ENCODE measurements at places on chromosomes 5 and 9.
A peak's percentile ranks its signal among the peaks of the same experiment; 100 is the strongest.

DNA sequence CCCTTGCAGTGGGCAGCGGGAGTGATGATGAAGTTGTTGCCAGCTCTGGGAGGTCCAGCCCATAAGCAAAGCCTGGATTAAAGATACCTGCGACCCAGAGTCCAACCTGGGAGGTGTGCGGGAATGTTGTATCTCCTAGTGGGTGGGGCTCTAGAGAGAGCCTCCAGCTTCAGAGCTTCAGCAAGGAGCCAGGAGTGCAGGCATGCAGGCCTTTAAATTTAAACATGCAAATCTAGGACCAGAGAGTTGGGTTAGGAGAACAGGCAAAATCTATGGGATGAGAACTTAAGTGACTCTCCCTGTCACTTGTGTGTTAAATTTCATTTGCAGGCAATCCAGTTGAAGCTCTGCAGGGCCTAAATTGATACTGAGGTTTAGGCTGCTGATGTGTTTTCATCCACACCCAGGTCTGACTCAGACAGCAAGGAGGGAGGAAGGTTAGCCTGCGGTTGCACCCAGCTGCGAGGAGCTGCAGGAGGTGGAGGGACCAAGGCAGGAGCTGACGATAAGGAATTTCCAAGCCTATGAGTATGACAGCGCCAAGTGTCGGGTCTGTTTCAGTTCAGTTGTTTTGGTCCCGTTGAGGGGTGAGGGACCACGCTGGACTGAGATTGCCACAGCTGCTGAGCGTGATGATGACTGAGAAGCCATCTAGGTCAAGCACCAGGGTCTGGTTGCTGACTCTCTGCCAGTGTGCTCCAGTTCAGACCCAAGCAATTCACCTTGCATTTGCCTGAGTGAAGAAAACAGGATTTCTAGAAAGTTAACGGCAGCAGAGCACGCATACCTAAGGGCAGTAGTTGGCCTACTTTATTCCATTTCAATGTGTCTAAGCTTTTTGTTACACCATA is 243.0 kb downstream of the ICE1 start:
- DNase-seq = no peak

- DNase-seq = no peak
These were observed 193.5 kb downstream of the GAS1 start for GRCh38 chr9:86753836-86754235.

DNA sequence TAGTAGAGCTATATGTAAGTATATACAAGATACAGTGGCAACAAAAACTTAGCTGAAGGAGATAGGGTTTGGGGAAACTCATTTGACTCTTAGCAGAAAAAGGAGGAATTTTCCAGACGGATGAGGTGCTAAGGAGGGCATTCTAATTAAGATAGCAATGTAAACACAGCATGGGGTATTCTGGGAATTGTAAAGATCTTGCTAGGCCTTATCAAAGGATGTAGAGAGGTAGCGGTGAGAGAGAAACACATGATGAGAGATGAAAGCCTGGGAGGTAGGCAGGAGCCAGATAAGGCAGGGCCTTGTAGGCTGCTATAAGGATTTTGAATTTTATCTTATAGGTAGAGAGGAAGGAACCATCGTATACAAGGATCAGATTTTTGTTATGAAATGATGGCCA is 106.6 kb upstream of the KCNN2 start:
- DNase-seq = no peak

DNA sequence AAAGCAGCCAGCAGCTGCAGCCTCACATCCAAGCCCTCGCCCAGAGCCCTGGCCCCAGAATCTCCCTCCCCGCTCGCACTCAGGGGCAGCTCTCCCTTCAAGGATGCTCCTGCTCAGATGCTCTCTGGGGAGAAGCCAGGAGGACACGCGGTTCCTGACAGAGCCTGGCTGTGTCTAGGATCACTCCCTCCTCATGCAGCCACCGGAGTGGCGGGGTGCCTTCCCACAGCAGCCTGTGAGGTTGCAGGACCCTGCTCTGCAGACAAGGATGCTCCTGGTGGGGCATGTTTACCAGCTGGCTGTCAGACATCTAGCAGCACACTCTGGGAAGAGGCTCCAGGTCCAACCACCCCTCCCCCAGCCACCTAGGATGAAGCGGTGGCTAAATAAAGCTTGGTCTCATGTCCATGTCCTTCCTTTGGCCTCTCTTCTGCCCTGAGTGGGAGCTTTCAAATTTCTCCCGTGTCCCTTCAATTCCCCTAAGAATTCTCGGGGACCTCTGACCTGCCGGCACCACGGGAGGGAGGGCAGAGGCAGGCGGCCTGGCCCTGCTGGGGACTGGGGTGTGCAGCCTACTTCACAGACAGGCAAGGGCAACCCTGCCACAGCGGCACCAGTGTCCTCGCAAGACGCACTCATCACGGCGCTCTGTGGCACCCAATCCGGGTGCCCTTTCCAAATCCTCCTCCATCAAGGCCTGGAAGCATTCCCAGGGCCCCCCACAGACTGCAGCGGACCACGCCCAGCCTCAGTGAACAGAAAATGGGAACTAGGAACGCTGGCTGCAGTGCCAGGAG is 88.3 kb upstream of the SARDH start:
- no peak for DNase-seq

- no peak for DNase-seq
These were observed 124.1 kb downstream of the MVB12B start for GRCh38 chr9:126450668-126451205.

DNA sequence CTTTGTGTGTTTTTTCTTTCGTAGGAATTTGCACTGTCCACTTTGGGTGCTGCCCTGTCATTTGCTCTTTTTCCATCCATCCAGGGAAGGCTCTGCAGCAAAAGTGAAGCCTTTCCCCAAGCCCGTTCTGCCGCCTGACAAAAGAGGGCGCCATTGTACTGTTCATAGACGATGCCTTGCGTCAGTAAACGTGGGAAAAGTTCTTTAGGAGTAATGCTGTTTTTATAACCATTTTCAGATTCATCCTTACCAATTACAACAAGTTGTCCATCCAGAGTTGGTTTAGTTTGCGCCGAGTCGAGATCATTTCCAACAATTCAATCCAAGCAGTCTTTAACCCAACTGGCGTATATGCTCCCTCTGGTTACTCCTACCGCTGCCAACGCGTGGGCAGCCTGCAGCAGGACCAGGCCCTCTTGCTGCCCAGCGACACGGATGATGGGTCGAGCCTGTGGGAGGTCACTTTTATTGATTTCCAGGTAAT is 34.3 kb upstream of the RPS23 start:
- DNase-seq = peak; percentile 49

- DNase-seq = no peak
These were observed 1397.8 kb downstream of the PTPRD start for GRCh38 chr9:9215050-9215449.

DNA sequence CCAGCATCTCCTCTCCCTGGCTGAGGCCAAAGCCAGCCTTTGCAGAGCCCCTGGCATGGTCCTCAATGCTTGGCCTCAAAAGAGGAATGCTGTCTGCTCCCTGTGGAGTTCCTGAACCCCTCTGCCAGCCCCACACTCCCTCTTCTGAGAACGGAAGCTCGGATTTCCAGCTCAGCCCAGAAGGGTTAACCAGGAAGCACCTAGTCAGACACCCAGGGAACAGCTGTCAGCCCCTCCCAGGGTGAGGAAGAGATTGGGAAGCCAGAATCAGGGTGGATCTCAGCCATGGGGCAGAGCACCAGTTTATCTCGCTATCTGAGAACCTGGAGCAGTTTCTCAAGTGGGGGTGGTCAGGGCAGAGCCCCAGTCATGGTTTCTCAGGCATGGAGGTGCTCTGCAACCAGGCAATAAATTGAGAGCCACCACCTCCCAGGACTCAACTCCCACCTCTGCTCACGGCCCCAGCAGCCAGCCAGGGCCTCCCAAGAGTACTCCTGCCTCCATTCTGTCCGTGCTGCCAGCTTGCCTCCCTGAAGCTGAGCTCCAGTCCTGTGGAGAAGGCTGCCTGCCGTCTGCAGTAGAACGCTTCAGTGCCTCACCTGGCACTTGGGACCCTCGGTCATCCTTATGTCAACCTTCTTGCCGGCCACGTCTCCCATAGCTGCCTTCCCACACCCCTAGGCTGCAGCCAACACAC is 7.6 kb downstream of the FOXE1 start:
- DNase-seq = no peak

DNA sequence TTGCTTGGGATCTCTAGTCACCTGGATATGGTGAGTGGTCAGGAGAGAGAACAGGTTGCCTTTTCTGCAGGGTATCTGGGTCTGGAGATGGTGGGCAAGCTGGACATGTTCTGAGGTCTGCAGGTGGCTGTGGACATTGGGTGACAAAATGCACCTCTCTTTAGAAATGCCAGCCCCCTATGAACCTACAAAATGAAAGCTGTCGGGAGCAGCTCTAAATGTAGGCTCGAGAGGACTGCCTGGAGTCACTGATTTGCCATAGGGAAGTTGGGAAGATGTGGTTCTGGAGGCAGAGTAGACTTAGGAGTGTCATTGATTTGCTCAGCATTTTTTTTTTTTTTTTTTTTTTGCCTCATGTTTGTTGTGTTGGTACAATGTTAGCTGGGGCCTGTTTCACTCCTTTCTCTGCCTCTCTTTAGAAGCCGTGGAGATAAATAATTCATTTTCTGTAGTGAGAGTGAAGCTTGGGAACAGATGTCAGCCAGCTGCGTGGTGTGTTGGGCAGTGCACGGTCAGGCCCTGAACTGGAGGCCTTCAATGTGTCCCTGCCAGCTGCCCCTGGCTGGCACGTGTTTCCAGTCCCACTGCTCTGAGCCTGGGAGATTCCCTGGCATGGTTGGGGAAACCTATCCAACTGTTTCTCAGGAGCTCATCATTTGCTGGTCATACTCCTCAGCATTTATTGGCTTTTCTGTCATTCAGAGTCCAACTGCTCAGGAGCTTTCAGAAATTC is 5.4 kb downstream of the RGS3 start:
- DNase-seq = no peak

- peak; percentile 47 for DNase-seq
These were observed 50.2 kb downstream of the C9orf50 start for GRCh38 chr9:129570450-129571297.

GRCh38 chr5:75611311-75612225 is at the start of gene ANKDD1B:
Gene ANKDD1B, plus strand, starts transcription at chr5:75611453. Its CDS starts 182 bp downstream, at chr5:75611635.
- no peak for DNase-seq

DNA sequence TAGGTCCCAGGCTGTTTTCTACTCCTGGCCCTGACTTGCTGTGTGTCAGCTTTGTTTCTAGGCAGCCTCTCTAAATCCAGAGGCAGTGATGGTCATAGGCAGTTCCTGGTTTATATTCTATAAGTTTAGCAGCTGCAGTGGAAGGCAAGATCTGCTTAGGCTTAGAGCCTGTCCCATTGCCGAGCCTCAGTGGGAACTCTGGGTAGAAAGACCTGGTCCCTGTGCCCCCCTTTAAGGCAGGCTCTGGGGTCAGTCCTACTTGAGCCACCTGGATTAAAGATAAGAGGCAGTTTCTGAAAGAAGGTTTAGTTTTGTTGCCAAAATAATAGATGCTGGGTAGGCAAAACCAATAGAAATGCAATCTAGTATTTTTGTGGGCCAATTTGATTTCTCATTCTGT is 13.6 kb downstream of the MCCC2 start:
- DNase-seq = no peak

- peak; percentile 63 for DNase-seq
These were observed 516.6 kb downstream of the RAB3C start for GRCh38 chr5:59099270-59099994.

DNA sequence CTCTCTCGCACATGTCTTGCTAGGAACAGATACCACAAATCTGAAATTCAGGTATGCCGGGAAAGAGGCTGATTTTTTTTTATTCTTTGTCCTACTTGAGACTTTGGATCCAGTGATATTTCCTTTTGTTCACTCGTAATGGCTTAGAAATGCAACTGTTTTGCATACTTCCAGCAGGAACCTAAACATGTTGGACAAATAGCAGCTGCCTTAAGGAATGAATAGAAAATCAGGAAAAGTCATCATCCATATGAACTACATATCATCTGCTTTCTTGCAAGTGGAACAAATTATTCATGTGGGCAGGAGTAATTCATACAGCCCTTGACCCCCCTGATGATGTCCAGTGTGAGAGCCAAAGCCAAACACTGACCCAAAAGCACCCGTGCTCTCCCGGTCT is 17.4 kb downstream of the TTC39B start:
- DNase-seq = no peak

DNA sequence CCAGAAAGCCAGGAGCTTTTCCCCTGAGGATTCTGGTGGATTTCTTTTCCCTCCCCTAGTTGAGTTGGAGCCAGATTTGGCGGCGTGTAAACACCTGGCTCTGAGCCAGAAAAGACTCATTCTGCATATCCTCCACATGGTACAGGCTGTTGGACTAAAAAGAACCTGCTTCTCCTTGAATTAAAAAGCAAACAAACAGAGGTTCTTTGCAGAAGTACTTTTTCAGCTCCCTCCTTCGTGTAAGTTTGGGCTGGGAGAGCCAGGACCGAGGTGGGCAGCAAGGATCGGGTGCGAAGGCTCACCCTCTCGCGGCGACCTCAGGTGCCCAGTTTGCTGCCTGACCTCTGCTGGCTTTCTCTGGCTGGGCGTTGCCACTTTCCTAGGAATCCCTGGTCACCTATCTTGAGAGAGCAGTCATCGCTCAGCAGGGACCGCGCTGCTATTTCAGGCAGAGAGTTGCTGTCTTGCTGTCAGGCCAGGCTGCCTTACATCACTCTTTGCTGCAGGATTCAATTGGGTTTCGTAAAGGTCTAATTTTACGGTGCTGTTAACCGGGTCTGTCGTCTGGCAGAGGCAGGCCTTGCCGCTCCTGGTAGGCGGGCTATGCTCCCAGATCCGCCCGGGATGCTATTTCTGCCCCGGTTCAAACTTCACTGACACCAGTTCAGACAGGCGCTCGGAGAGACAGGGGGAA is 3.2 kb downstream of the PAPPA start:
- no peak for DNase-seq

DNA sequence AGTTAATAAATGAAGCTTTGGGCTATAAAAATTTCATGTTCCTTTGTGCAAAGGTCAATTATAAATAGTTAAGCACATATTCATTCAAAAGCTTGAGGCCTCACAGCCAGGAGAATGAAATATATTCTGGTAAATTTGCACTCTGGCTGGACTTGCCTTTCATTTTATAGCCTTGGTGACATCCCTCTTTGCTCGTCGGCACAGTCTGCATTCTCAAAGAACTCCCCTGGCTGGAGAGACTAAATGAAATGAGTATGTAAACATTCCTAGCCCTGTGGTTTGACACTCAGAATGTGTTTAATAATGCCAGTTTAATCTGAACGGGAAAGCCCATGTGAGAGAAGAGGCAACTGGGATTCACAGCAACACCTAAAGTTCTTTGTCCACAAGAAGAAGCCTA is 285.6 kb downstream of the BRINP1 start:
- no peak for DNase-seq

DNA sequence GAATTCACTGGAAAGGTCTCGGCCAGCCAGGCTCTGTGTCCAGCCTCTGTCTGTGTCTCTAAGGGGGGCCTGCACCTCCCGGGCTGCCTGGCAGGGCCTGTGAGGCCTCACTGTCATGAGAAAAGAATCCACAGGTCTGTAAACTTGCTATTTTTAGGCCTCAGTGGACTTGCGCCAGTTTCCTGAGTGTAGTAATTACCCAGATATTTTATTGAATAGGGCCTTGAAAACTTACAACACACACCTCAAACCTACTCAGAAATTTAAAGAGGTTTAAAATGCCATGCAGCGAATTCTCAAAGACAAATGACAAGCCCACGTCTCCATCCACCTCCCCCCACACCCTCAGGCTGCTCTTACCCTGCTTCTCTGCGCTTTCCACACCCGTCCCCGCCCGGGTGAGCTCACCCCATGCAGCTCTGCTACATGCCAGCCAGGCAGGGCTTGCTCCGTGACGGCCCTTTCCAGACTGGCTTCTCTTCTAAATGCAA is 8.8 kb upstream of the TENT4A start:
- no peak for DNase-seq

Measured in HTR-8/SVneo (cell line).